ENCODE measurements at places on chromosomes 7 and 10.
A peak's percentile ranks its signal among the peaks of the same experiment; 100 is the strongest.

DNA sequence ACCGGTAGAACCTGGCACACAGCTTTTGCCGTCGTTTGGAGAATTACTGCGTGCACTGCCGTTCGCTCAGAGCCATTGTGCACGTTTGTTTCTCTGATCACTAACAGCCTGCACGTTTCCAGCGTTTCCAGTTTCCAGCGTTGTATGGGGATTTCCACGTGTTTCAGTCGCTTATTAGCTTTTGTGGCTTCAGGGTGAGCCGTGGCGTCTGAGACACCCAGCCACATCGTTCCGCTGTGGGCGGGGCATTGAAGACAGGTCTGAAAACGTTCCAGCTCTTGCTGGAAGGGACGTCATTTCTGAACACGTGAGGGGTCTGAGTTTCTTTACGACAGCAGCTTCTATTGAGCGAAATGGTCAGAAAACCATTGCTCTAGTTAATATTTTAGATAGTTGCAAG, 164.8 kb downstream of the DNAJB6 start:
- DNase-seq, result peak; percentile 21

- no peak for DNase-seq
Observed at GRCh38 chr7:132234711-132235110, 341.6 kb downstream of the PLXNA4 start.

GRCh38 chr10:44384601-44385025, 284 bp downstream of the CXCL12 start:
- no peak for DNase-seq

DNA sequence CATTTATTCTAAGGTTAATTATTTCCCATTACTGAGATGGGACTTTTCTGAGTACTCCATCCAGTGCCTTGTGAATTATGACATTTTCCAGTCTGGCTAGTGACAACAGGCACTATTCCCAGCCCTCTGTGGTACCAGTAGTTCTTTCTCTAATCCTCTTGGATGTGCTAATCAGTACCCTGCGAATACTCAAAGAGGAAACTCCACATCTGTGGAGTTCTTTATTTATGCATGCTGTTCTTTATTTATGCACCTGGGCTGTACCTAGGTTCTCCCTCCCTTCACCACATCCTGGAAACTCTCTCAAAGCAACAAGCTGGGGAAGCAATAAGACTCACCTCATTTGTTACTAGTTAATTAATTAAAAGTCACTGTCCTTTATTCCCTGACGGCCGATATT, 83.5 kb downstream of the TSPAN12 start:
- DNase-seq, result no peak

DNA sequence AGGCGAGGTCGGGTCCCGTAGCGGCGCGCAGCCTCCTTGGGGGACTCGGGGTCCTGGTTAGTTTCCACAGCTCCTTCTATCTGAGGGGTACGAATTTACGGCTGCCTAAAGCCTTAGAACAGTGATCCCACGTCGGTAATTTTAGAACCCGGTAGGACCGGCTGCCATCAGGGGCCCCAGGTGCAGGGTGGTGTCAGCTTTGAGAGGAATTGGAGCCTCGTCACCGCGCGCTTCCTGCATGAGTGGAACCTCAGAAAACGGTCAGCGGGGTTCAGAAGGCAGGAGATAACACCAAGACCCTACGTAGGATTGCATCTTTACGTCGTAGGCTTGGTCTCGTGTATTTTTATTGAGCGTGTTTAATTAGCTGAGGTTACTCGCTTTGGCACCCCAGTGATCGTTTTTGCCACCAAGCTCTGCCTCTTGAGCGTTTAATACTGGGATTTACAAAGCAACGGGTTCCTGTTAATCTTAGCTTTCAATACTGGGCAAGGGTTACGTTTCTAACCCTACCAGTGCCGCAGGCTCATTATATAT, 443 bp downstream of the RNF32 start:
- DNase-seq, result peak; percentile 32

DNA sequence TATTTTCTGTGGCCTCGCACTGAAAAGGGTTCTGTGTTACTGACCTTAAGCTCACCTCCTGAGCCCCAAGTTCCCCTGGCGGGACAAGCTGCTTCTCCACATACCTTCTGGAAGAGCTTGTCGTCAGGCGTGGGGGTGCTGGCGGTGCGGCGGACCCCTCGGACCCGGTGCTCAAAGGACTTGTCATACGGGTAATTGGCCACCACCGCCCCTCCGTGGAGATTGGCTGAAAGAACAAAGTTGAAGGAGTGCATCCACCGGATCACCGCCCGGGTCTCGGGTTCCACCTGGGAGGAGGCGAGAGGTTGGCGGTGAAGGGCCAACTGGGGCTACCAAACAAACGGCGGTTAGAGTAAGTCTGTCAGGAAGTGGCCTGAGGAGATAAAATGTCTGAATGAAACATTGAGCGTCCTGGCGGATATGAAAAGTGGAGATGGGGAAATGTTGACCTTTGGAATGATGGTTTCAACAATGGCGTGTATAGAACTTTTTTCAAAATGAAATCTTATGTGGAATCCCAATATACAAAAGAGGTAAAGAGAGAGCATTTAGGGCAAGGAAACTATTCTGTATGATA, 16.5 kb downstream of the CPN1 start:
- DNase-seq, result no peak

- no peak for DNase-seq
Observed at GRCh38 chr10:48440771-48441170, 134.3 kb downstream of the MAPK8 start.

DNA sequence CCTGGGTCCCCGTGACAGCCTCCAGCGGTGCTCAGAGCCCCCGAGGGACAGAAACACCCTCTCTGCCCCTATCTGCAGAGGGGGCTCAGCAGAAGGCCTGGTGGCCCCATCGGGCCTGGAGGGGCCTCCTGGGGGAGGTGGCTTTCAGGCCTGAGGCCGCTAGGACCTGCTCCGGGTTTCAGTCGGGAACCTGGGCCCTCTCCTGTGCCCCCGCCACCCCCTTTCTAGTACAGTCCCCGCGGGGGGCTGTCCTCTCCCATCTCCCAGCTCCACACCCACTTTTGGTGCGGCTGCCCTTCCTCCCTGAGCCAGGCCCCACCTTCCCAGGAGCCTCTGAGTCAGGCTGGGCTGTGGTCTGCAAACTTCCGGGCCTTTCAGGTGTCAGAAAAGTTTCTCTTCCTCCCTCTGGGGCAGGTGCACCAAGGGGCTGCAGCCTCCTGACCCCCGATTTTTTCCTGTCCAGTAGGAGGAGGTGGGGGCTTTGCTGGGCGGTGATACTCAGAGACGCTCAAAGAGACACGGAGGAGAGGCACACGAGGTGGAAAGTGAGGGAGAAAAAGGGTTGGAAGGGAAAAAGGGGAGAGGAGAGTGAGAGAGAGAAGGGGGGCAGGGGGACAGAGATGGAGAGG, 692 bp downstream of the CARD11 start:
- DNase-seq, result peak; percentile 53

DNA sequence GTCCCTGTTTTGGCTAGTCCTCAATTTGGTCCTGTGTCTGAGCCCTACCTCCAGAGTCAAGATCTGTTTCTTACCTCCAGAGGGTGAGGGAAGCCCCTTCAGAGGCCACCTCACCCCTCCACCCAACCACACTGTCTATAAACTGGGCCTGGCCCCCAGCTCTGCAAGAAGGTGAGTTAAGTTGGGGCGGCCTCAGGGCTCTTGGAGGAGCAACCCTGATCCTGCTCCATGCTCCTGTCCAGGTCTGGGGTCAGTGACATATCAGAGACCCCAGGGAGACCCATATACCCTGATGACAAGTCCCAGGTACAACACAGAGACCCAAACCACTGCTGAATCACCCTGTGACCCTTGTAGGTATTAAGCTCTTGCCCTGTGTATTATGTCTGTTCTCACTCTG, 69.5 kb downstream of the MYL10 start:
- no peak for DNase-seq

GRCh38 chr7:4948402-4948801, 10.6 kb downstream of the MMD2 start:
- DNase-seq, result no peak

DNA sequence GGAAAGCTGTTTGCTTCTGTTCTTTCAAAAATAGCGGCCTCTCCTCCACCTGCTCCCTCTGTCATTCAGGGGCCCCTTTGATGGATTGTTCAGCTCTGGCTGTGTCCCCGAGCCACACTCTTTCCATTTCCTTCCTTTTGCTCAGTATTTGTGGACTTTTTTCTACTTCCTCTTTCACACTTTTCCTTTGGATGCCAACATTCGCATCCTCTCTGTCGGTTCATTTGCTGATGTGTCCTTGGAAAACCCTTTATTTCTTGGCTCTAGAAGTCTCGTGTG, 11.7 kb upstream of the PWWP2B start:
- DNase-seq, result no peak

GRCh38 chr7:14446219-14446618, 456.3 kb downstream of the DGKB start:
- no peak for DNase-seq

GRCh38 chr7:86999750-87000149, 59.7 kb downstream of the ELAPOR2 start:
- no peak for DNase-seq

- no peak for DNase-seq
Observed at GRCh38 chr7:112293416-112293815, 86.9 kb downstream of the ZNF277 start.

DNA sequence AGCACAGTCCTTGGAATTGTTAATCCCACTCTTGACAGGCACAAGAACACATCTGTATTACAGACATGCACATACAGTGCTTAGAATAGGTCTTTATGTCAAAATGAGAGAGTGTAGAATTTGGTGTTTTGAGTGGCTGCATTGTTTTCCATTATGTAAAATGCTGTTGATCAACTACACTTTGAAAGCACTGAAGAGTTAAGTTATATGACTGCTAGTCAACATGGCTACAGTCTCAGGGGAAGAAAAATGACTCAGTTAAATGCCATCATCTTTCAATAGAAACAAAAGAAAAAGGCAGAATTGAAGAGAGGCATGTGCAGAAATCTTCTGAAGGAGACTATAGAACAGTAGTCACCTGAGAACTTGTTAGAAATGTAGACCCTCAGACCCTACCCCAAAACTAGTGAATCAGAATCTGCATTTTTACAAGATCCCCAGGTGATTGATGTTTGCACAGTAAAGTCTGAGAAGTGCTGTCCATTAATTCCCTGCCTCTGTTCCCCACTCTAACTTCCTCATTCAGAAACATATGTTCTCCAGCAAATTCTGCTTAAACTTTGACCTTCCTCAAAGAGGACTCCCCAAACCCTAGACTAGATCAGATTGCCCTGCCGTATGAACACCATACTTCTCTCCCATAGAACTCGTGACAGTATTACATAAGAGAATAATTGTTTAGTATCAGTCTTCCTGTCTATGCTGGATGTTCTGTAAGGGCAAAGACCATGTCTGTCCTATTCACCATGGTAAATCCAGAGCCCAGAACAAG, 16.0 kb downstream of the SND1 start:
- DNase-seq, result no peak

DNA sequence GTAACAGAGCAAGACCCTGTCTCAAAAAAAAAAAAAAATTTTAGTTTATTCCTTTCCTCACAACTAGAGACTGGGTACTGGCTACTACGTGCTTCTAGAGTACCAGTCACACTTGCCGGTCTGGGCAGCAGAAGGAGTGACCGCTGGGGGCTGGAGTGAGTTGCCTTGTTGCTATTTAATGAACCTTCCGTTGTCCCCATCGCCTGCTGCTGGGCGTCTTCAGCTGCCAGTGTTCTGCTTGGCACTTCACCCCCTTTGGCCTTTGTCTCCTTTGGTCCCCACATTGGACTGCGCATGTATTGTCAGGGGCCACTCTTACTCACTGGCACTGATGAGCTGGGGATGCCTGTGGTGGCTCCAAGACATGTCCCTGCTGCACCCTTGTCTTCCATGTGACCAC, 110.6 kb downstream of the CLEC2L start:
- no peak for DNase-seq

DNA sequence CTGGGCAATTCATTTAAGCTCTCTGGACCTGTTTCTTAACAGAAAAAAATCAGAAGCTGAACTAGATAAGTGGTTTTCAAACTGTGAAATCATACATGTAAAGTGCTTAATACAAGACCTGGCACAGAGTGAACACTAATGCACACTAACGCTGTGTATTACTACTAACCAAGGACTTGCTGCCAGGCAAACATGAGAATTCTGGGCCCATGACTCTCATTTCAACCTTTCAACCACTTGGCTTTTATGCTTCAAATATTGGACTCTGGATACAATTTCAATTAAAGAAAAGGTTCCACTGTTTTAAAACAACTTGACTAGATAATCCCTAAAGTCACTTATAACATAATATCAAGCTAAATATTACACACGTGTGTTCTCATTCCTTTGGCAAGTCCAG, 73.4 kb downstream of the SRPK2 start:
- DNase-seq, result no peak

DNA sequence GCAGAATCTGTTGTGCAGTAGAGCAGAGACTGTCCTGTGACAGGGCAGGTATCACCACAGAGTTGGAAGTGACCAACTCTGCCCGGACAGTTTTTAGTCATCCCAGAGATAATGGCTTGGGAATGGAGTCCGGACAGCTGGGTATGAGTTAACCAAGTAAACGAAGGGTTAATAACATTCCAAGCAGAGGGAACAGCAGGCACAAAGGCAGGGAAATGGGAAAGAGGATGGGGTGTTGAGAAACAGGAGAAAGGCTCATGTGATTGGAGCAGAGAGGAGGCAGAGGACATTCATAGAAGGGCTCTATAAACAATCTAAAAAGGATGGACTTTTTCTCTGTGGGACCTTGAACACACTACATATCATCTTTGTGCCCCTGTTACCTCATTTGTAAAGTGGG, 132.2 kb upstream of the YAE1 start:
- no peak for DNase-seq

DNA sequence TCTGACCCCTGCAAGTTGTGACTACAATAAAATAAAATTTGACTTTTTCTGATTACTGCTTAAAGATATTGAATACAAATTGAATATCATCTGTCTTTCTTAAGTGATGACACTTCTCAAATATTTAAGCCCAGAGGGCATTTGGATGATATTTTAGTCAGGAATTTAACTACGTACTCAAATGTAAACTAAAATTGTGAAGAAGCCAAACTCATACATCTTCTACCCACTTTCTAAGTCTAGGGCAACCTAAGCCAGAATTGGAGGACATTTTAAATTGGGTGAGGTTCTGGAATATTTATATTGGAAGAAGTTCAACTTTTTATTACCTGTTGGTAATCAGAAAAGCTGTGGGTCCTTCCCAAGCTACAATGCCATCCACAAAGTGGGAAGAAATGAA, 149.1 kb upstream of the WDR11 start:
- DNase-seq, result no peak

- no peak for DNase-seq
Observed at GRCh38 chr10:86300931-86301830, 65.4 kb downstream of the GRID1 start.

- DNase-seq, result no peak
Observed at GRCh38 chr7:37208528-37208927, 240.1 kb downstream of the ELMO1 start.

GRCh38 chr7:147432576-147432975, 1158.0 kb upstream of the C7orf33 start:
- DNase-seq, result no peak

GRCh38 chr10:78524342-78524741, 490.7 kb downstream of the RPS24 start:
- DNase-seq, result no peak

- peak; percentile 40 for DNase-seq
Observed at GRCh38 chr10:46268076-46268881, 18.5 kb upstream of the ANTXRL start.

- peak; percentile 13 for DNase-seq
Observed at GRCh38 chr7:30938435-30939316, 25.1 kb upstream of the GHRHR start.

All from activated CD8-positive, alpha-beta memory T cell treated with anti-CD3 and anti-CD28 coated beads for 4 hours (primary cell).